Dermis blood vessel endothelial cell (primary cell): ENCODE measurements at places on chromosomes 16 and 17. TPM values are rescaled to one million over a fixed set of nuclear protein-coding genes. Genes with fewer than 3 reads are reported as not detected.

The CA7 gene
- not detected in 2 replicates for total RNA-seq

The COL1A1 gene
- 4.2 and 12.6 TPM in 2 replicates for total RNA-seq

The FA2H gene
- total RNA-seq: not detected in 2 replicates

The TMEM114 gene
- not detected in 2 replicates for total RNA-seq

The CIBAR2 gene
- total RNA-seq: not detected in 2 replicates

The ITGAX gene
- 0.14 and 0.34 TPM in 2 replicates for total RNA-seq

The SMTNL2 gene
- total RNA-seq: under 0.01 TPM in 1 of 2 replicates, not detected in the other

The CRYBA1 gene
- total RNA-seq: not detected in 2 replicates

The CIAO3 gene
- 34.6 and 42.4 TPM in 2 replicates for total RNA-seq

The CDRT15 gene
- total RNA-seq: not detected in 2 replicates

The TRPV3 gene
- total RNA-seq: not detected in 2 replicates

The KIF2B gene
- total RNA-seq: not detected in 2 replicates

The DLX3 gene
- total RNA-seq: not detected in 2 replicates

The KRTAP4-9 gene
- total RNA-seq: not detected in 2 replicates

The TERB1 gene
- 0.17 TPM in 1 of 2 replicates, not detected in the other for total RNA-seq

The ORAI3 gene
- total RNA-seq: 40.2 and 42.4 TPM in 2 replicates

The CLEC3A gene
- not detected in 2 replicates for total RNA-seq

The TP53TG3 gene
- not detected in 2 replicates for total RNA-seq

The NOG gene
- 0.23 and 1.2 TPM in 2 replicates for total RNA-seq

The HSF5 gene
- total RNA-seq: 0.05 and 0.17 TPM in 2 replicates

The C16orf96 gene
- total RNA-seq: not detected in 2 replicates

The PRKAR1A gene
- 403 and 572 TPM in 2 replicates for total RNA-seq

The ELMO3 gene
- total RNA-seq: 0.74 and 1.9 TPM in 2 replicates

The LGALS9B gene
- total RNA-seq: not detected in 2 replicates

The MYH1 gene
- total RNA-seq: not detected in 2 replicates

The CLEC10A gene
- total RNA-seq: 0.60 and 1.5 TPM in 2 replicates

The GAS7 gene
- 4.8 and 6.7 TPM in 2 replicates for total RNA-seq

The SEC14L5 gene
- 0.14 TPM in 1 of 2 replicates, not detected in the other for total RNA-seq

The GAST gene
- total RNA-seq: not detected in 2 replicates

The STAC2 gene
- 0.05 and 0.34 TPM in 2 replicates for total RNA-seq

The BICDL2 gene
- not detected in 2 replicates for total RNA-seq

The HBQ1 gene
- total RNA-seq: 0.34 TPM in 1 of 2 replicates, not detected in the other

The CDK3 gene
- 0.51 and 2.1 TPM in 2 replicates for total RNA-seq

The KCNJ12 gene
- total RNA-seq: 0.14 and 0.51 TPM in 2 replicates

The PRSS33 gene
- not detected in 2 replicates for total RNA-seq

The SPATA2L gene
- 19.1 and 36.6 TPM in 2 replicates for total RNA-seq

The CD79B gene
- total RNA-seq: 2.1 and 5.1 TPM in 2 replicates

The ABCA10 gene
- total RNA-seq: 0.51 and 0.88 TPM in 2 replicates

The TBC1D26 gene
- not detected in 2 replicates for total RNA-seq

The HOXB6 gene
- 7.5 and 11.9 TPM in 2 replicates for total RNA-seq

The CYGB gene
- total RNA-seq: 1.6 and 4.4 TPM in 2 replicates

The CHTF18 gene
- 20.1 and 23.8 TPM in 2 replicates for total RNA-seq

The CHST5 gene
- total RNA-seq: not detected in 2 replicates

The SLFN13 gene
- total RNA-seq: 3.2 and 5.8 TPM in 2 replicates

The CCT6B gene
- total RNA-seq: 0.28 and 1.4 TPM in 2 replicates

The SYNGR3 gene
- 1.6 and 2.4 TPM in 2 replicates for total RNA-seq

The IGFBP4 gene
- total RNA-seq: 375 and 706 TPM in 2 replicates

The ZSCAN10 gene
- not detected in 2 replicates for total RNA-seq

The PERCC1 gene
- total RNA-seq: not detected in 2 replicates

The NPIPA5 gene
- total RNA-seq: 0.98 and 1.0 TPM in 2 replicates

The KRT33B gene
- total RNA-seq: not detected in 2 replicates
